ENCODE measurements at places on chromosomes 7 and 10. TPM values are rescaled to one million over a fixed set of nuclear protein-coding genes. Genes with fewer than 3 reads are reported as not detected.

The CCDC3 gene
- 13.8 TPM for total RNA-seq

The FOXI2 gene
- 0.17 TPM for total RNA-seq

The MLLT10 gene
- 50.9 TPM for total RNA-seq

The RAMP3 gene
- not detected for total RNA-seq

The CRYGN gene
- not detected for total RNA-seq

The RBP3 gene
- total RNA-seq, result not detected

The HECW1 gene
- total RNA-seq, result 68.7 TPM

The ATAD1 gene
- 79.0 TPM for total RNA-seq

The OR6B1 gene
- total RNA-seq, result not detected

The TAS2R41 gene
- total RNA-seq, result not detected

The GRM3 gene
- total RNA-seq, result not detected

The SEMA4G gene
- total RNA-seq, result 46.9 TPM

The SLC13A1 gene
- not detected for total RNA-seq
